Stimulated activated CD4-positive, alpha-beta T cell treated with anti-CD3 and anti-CD28 coated beads, Interleukin-4, amount 100 ng/mL, for 24 hours (primary cell): ENCODE measurements at places on chromosomes 7 and 10.
A peak's percentile ranks its signal among the peaks of the same experiment; 100 is the strongest.

GRCh38 chr10:11830836-11831519 is 7.8 kb downstream of the PROSER2 start:
- no peak for DNase-seq

DNA sequence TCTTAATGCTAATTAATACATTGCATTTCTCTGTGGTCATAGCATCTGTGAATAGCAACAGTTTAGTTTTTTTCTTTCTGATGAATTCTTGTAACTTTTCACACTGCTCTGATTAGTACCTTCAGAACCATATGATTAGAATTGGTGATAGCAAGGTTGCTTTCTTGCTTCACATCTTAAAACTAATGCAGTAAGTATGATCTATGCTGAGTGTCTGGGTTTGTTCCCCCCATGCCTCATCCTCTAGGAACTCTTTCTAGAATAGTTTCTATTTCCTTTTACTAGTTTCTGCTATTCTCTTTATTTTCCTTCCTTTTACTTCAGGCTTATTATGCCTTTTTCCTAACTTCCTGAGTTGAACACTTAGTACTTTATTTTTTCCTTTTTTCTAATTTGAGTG is 32.4 kb downstream of the TES start:
- DNase-seq: no peak

GRCh38 chr10:123021517-123021916 is 12.7 kb downstream of the ACADSB start:
- DNase-seq: no peak

- no peak for DNase-seq
Observed at GRCh38 chr10:130242513-130242912, 106.3 kb downstream of the GLRX3 start.

DNA sequence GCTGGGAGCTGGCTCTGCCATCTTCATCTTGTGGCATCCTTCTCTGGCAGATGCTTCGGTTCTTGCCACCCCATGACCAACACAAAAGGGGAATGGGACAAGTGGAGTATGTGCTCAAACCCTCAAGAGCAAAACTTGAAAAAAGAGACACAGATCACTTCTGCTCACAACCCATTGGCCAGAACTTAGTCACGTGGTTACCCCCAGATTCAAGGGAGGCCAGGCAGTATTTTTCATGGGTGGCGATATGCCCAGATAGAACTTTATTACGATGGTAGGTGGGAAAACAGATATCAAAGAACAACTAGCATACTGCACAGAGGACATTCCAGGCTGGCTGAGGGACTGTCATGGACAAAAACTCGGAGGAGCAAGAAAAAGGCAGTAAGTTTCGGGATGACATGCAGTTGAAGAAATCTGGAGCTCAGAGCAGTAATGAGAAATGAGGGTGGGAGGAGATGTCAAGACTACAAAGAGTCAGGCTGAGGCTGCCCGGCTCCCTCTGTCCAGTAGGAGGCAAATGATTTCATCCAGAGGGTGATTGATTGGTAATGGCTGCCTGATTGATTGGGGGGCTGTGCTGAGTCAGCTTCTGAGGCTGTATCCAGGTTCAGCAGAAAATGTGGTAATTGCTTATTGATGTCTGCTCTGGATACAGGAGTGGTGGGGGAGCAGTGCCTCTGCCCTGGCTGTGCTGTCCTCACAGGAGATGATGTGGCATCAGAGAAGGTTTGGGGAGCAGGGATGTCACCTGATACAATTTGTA is 25.3 kb downstream of the COL13A1 start:
- no peak for DNase-seq

DNA sequence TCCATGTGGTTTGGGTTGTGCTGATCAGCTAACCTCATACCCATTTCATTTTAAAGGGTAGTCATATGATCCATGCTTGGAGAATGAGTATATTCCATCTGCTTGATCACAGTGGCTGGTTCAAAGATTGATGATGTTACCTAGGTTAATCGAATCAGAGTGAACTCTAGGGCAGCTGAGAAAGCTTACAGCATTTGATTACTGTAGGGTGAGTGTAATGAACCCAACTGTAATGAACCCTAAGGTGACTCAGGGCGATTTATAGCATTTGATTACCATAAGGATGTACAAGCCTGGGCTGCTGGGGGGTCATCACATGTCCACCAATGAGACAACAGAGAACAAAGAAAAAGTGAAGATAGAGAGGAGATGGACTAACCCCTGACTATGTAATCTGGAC is 523.1 kb downstream of the ADRA2A start:
- DNase-seq: no peak

DNA sequence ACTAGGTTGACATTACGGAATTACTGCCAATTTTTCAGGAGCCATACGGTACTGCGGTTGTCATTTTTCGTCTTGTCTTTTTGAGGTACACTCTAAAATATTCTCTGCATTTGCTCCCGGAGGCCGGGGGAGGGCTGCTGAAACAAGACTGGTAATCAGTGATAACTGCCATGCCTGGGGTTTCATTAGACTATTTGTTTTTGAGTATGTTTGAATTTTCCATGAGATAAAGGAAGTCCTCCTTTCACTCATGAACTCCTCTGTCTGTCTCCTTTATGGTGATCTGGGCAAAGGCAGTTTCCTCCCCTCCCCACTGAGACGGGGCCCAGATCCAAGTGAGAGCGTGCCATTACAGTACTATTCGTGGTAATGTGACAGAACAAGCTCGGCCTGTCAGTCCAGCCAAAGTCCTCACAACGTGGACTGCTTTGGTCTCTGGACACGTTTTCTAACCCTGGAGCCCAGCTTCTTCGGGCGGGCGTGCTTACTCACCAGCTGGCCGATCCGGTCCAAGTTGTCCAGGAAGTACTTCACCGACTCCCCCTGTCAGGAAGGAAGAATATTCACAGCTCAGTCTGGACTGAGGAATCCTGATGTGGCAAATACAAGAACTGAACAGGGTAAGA is 45.1 kb downstream of the AMZ1 start:
- DNase-seq: no peak

DNA sequence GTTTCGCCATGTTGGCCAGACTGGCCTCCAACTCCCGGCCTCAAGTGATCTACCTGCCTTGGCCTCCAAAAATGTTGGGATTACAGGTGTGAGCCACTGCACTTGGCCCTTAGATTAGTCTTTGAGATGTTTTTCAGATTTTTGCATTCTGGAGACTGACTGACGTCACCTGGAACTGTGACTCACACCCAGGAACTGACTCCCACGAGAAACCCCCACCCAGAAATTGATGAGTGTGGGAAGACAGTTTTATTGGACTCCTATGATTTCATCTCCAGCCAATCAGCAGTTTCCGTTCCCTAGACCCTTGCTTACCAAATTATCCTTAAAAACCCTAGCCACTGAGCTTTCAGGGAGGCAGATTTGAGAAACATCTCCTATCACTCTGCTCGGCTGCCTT is 867.3 kb downstream of the TYW1 start:
- DNase-seq: no peak

- no peak for DNase-seq
Observed at GRCh38 chr7:22129819-22130580, 184.3 kb upstream of the CDCA7L start.

DNA sequence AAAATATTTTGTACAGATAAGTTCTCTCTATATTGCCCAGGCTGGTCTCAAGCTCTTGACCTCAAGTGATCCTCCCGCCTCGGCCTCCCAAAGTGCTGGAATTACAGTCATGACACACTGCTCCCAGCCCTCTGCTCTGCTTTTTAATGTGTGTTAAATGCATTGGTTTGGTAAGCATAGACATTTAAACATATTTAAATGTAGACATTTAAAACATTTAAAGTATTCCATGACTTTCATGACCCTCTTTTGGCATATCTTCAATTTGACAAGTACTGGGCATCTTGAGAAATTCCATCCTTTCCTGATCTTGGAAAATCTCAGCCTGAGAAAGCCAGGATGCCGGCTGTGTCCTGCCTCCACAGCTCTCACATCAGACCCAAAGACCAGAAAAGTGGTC is 5.2 kb upstream of the SAR1A start:
- no peak for DNase-seq

- DNase-seq: peak; percentile 56
Observed at GRCh38 chr7:2633538-2634266, 1.9 kb downstream of the TTYH3 start.

DNA sequence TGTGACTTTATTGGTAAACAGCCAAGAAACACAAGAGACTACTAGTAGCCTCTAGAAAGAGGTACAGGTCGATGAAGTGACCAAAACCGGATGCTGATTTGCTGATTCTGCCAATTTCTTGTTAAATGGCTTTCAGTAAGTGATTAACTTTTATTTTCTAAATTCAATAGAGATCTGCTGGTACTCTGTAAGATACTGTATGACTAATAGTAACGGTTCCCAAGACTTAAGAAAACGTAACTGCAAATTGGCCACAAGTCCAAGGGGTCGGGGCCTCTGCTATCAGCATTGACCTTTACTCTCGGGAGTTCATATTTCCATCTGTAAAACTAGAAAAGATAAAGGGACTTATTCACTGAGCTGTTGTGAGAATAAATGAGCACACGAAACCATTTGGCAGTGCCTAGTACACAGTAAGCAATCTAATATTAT is 1.4 kb downstream of the FAM3C start:
- DNase-seq: no peak

DNA sequence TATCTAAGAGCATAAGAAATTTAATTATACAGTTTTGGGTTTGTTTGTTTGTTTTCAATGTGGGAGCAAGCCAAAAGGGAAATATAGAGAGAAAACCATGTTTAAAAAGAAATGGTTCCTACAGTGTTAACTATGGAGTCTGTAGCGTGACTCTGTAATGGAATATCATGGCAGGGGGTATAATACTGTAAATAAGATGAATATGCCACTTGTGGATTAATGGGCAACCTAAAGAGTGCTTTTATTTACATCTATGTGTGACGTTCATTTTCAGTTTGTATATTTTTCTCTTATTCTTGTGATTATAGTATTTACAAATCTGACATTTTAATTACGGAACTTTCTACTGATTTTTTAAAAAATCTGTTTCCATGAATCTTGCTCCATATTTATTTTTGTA is 95.9 kb downstream of the POLL start:
- DNase-seq: no peak

GRCh38 chr10:70417568-70417967 is 13.6 kb downstream of the EIF4EBP2 start:
- DNase-seq: no peak

DNA sequence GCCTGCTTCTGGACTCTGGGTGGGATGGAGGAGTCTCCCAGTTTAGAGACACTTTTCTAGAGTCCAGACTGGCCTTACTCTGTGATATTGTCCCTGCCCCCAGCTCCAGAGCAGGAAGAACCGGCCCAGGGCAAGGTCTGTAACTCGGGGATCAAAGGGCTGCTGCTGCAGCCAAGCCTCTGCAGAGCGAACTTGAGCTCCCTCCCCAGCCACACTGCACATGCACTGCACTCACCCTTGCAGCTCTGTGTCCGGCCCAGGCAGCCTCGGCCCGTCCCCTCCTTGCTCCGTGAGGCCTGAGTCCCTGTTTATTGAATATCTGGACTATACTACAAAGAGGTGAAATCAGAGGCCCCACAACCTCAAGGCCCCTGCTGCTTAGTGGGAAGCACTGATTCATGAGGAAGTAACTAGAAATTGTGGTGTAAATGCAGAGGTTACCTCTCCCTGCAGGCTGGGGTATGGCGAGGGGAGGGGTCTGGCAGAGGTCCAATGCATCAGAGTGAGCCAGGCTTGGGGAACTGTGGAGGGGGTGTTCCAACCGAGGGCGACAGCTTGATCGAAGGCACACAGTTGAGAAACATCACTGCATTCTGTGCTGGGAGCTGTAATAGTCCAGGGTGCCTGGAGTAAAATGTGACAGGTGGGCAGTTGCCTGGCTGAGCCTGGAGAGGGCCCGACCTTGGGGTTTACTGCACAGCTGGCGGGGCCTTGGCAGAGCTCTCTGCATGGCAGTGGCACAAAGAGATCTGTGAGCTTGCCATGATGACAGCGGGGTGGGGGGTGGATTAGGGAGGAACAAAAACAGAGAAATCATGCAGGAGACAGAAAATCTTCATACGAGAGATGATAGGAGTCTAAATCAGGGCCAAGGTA is 49.1 kb downstream of the AOC1 start:
- DNase-seq: no peak

DNA sequence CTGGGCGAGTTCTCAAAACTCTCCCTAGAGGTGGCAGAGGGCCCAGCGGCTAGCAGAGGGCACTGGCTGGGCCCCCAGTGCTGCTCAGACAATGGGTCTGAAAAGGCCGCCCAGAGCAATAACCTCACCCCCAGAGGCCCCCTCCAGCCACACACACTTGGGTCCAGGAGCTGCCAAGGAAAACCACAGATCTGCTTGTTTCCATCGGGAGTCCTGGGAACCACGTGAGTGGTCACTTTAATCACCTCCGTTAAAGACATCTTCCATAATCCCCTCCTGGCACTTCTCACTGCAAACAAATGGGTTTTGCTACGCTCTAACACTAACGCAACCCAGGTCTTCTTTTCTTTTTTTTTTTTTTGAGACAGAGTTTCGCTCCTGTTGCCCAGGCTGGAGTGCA is 30.0 kb downstream of the NUDT1 start:
- no peak for DNase-seq

DNA sequence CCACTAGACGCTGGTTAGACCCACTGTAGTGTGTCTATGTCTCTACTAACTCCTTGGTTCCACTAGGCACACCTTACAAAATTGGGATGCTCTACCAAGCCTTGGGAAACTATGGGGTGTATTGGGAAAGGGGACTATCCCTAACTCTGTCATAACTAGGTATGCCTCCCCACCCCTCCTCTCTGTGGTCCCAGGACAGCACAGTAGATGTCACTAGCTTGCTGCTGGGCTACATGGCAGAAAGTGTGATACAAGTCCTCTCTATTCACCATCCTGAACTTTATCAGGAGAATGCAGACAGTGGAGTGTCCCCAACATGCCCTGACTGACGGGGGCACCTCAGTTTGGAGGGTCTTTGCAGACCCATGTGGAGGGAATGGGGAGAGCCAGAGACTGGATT is 30.3 kb upstream of the TMEM273 start:
- no peak for DNase-seq

DNA sequence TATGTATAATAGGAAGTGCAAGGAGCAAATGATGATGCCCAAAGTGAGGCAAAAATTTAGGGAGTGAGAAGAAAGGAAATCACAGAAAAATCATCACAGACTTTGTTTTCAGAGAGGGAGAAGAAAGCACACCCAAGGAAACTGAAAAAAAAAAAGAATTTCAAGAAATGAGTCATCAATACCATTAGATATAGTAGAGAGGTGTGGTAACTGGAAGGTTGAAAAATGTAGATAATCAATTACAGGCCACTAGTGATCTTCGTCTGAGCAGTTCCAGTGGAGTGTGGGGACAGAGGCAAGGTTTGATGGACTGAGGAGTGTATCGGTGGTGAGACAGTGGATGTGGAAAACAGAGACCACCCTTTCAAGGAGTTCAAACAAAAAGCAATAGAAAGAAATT is 31.7 kb downstream of the ASB4 start:
- DNase-seq: no peak

DNA sequence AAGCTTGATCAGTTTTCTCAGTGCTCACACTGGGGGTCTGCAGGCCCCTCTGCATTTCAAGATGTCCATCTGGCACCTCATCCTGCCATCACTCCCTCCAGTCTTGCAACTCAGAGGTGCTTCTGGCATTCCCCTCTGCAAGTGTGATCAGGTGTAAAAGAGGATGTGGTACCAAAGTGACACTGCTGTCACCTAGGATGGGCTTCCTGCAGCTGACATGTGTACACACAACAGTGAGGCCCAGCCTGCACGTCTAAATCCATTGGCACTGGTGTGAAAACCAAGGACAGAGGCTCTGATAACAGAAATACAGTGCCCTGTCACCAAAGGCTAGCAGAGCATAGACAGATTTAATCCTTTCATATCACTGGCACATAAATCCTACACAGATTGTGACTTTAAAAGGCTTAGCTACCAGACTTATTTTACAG is 162.5 kb upstream of the CELF2 start:
- no peak for DNase-seq
